A172 (cell line): ENCODE measurements at places on chromosomes 16 and 17. TPM values are rescaled to one million over a fixed set of nuclear protein-coding genes. Genes with fewer than 3 reads are reported as not detected.

DNA sequence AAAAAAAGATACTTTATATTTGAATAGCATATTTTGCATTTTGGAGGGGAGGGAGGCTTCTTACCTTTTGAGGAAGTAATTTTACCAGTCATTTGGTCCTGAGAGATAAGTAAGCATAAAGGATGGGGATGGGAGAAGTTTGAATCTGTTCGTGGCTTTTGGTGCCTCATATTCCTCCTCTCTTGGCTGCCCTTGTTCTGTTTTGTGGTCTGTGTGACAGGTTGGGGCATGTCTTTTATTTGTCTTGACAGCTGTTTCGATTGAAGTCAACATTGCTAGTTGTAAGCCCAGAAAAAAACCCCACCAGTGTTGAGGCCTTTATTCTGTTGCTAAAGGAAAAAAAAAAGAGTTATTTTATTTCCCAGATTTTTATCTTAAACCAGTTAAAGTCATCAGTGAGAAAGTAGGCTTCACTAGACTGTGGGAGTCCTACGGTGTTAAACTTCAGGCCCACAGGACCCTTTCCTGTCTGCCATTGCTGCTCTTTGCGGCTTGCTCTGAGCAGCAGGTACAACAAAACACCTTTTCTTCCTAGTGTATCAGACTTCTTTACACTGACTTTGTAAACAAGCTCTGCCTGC, 11.4 kb downstream of the SLC7A6 start:
- no peak for DNase-seq

DNA sequence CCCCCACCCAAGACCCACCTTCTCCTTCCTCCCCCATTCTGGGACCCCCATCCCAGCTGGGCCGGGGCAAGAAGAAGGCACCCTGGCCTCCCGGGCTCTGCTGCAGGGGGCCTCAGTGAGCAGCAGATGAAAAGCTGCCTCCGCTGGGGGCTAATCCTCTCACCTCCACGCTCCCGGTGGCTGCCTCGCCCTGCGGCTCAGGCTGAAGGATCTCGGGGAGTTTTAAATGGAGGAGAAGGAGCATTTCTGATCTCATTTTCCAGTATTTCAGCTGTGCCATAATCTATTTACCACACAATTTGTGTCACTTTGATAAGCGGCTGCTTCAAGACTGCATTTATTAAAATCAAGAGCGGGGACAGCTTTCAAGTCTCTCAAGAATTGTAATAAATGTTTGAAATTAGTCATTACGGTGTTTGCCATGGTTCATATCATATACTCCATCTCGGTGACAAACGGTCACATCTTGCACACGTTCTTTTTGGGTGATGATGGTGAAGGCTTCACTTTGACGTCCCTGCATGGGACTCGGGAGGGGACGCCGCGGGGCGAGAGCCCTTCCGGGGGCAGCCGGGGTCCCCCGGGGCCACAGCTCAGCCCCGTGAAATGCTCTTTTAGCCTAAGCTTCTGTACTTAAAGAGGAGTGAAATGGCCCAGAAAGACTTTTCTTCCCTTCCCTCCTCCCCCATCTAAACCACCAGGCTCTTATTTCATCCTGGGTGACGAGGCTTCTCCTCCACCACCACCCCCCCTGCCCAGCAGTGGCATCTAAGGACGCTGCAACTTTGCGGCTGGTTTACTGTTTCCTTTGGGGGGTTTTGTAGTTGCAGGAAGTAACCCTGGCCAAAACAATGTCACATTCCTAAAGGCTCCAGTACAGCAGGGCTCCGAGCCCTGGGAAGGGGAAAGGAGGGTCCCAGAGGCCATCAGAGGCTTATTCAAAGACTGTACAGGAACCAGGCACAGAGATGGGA, 313.1 kb upstream of the TNRC6C start:
- peak; percentile 28 for DNase-seq

Gene BICDL2
- not detected in 2 replicates for total RNA-seq

Gene HOXB8
- 34.8 and 56.0 TPM in 2 replicates for total RNA-seq

Gene CBFA2T3
- 0.05 TPM in 1 of 2 replicates, not detected in the other for total RNA-seq

GRCh38 chr17:10754861-10755591, 25.2 kb upstream of the TMEM220 start:
- no peak for DNase-seq

Gene TNK1
- 0.07 TPM in 1 of 2 replicates, not detected in the other for total RNA-seq

GRCh38 chr17:68491381-68492231, 20.6 kb upstream of the PRKAR1A start:
- DNase-seq: no peak

- no peak for DNase-seq
Observed at GRCh38 chr16:10526962-10527361, 53.4 kb downstream of the EMP2 start.

GRCh38 chr16:1900452-1900774, 17.8 kb downstream of the HS3ST6 start:
- no peak for DNase-seq

Gene NPIPB8
- total RNA-seq: 0.14 TPM in 1 of 2 replicates, not detected in the other

- no peak for DNase-seq
Observed at GRCh38 chr16:12204601-12205000, 228.1 kb downstream of the SNX29 start.

DNA sequence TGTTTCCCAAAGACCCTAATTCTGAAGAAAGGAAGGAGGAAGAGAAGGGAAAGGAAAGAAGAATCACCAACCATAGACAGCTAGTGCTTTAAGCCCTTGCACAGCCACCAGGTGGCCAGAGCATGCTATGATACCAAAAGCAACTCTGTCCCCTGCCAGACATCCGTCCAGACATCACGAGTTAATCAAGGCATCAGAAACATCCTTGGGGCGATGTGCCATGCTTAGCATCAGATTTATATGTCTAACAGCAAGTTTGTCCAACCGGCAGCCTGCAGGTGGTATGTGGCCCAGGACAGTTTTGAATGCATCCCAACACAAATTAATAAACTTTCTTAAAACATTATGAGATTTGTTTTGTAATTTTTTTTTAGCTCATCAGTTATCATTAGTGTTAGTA, 2.9 kb upstream of the CRYBA1 start:
- peak; percentile 58 for DNase-seq

Gene TBC1D16
- total RNA-seq: 29.8 and 31.7 TPM in 2 replicates

- DNase-seq: peak; percentile 76
Observed at GRCh38 chr17:1487939-1488825, 4.3 kb downstream of the MYO1C start.

GRCh38 chr16:69741519-69741918, 13.2 kb downstream of the NOB1 start:
- no peak for DNase-seq

Gene SCGB1C2
- not detected in 2 replicates for total RNA-seq

GRCh38 chr17:35918665-35919064, 11.9 kb downstream of the RDM1 start:
- no peak for DNase-seq

Gene ZG16
- not detected in 2 replicates for total RNA-seq

DNA sequence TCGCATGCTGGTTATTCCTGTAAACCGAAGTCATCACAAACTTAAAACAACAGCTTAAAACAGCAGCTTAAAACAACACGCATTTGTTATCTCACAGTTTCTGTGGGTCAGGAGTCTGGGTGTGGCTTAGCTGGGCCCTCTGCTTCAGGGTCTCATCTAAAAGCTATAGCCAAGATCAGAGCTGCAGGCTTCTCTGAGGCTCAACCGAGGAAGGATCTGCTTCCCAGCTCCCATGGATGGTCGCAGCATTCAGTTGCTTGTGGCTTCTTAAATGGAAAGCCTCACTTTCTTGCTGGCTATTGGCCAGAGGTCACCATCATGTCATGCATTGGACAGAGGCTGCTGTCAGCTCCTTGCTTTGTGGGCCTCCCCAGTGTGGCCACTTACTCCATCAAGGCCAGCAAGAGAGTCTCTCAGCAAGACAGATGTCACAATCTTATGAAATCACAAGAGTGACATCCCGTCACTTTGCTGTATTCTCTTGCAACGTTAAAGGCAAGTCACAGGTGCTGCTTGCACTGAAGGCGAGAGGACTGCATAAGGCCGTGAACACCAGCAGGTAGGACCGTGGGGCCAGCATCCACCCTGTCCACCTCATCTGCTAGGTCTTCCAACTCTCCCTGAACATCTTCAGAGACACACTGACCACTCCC, 117.9 kb upstream of the TNRC6C start:
- no peak for DNase-seq

Gene GNG13
- not detected in 2 replicates for total RNA-seq

Gene WSCD1
- 0.57 TPM in 1 of 2 replicates, not detected in the other for total RNA-seq

GRCh38 chr16:52557236-52557635, 10.3 kb upstream of the TOX3 start:
- no peak for DNase-seq

DNA sequence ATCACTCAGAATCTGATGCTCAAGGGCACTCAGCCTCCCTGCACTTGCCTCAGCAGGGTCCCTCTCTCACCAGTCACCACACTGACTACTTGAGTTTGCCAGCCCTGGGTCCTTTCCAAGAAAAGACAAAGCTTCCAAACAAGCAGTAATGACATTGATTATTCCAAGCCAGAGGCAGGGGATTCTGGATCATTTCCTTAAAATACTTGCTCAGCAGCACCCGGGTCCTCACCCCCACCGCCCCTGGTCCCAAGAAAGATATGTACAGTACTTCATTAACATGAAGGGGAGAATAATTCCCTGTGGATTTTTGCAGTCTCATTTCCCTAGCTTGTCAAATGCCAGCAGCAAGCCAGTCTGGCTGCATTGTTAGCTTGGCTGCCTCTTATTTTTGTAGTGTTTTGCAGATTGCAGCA, 83.2 kb upstream of the GNAO1 start:
- DNase-seq: no peak

Gene PIPOX
- total RNA-seq: 1.1 and 1.7 TPM in 2 replicates

Gene KRT24
- total RNA-seq: not detected in 2 replicates

Gene HSD17B1
- total RNA-seq: 1.3 and 1.6 TPM in 2 replicates

Gene WNT9B
- total RNA-seq: not detected in 2 replicates

DNA sequence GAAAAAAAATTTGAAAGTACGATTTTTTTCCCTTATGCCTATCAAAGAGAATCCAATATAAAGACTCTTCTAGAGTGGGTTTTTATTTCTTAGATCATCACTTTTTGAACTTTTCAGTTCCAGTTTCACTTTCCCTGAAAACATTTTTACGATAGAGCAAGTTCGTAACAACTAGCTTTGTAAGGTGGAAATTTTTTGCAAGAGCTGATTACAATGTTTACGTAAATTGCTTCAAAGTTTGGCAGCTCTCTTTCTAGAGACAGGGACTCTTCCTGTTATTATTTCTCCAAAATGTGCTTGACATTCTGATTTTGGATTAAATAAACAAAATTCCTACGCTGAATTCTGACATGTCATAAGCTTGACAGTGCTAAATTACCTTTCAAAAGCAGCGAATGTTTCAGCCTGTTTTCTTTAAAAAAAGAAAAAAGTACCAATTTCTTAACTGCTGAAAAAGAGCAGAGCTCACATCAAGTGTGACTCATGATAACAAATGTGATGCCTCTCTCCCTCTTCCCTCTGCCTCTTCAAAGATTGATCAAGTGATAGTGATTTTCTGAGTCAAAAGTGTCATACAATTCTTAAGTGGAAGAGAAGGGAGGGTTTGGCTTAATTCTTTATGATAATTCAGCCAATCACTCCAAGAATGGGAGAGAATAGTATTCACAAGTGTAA, 175.2 kb downstream of the KCNJ2 start:
- no peak for DNase-seq

DNA sequence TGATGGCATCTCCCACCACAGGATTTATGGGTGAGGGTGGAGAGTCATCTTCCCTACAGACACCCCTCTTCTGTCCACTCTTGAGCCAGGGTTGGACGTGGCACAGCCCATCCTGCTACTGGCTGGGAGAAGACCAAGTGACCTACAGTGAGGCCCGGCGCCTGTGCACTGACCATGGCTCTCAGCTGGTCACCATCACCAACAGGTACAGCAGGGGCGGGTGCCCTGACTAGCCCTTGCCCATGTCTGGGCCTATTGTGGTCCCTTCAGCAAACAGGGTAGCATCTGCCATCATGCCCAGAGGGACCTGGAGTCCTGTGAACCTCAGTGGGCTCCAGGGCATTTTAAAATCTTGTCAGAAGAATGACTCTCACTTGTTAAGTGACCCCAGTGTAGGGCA, 48.2 kb downstream of the MRC2 start:
- no peak for DNase-seq

- DNase-seq: peak; percentile 92
Observed at GRCh38 chr17:76446449-76447231, 6.3 kb downstream of the UBE2O start.

DNA sequence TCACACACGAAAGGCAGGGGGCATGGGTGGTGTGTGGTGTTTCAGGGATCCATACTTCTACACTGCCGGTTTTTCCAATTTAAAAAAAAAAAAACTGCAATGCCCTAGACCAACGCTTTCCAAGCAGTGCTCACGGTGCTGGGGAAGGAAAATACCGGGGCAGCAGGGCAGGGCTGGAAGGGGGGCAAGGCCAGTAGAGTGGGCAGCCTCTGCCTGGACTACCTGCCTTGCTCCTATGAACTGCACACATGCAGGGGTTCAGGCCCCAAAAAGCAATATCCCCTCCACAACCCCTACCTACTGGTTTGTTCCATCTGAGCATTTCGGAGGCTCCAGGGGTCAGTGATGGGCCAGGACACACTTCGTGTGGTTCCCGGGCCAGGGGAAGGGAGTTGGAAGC, 29.4 kb downstream of the RPH3AL start:
- DNase-seq: no peak

- no peak for DNase-seq
Observed at GRCh38 chr17:31391496-31391949, at the start of gene RAB11FIP4. Gene RAB11FIP4 (plus strand): TSS chr17:31391675. CDS start chr17:31391853, 178 bp downstream.

Gene GNAO1
- total RNA-seq: not detected in 2 replicates

DNA sequence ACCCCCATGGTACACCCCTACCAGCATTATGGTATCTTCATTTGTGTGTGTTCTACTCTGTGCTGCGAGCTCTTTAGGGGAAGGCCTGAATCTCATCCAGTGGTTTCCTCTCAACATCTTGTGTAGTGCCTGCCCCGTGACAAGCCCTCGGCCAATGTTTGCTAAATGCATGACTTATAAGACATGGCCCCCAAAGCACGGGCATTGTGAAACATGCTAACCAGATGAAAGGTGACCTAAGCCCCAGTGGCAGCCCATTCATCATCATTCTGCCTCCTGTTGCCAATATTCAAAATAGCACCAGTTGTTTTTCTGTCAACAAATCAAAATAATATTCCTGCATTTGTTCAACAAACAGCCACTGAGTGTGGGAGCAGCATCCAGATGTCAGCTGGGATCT, 108.8 kb upstream of the HSBP1 start:
- no peak for DNase-seq

DNA sequence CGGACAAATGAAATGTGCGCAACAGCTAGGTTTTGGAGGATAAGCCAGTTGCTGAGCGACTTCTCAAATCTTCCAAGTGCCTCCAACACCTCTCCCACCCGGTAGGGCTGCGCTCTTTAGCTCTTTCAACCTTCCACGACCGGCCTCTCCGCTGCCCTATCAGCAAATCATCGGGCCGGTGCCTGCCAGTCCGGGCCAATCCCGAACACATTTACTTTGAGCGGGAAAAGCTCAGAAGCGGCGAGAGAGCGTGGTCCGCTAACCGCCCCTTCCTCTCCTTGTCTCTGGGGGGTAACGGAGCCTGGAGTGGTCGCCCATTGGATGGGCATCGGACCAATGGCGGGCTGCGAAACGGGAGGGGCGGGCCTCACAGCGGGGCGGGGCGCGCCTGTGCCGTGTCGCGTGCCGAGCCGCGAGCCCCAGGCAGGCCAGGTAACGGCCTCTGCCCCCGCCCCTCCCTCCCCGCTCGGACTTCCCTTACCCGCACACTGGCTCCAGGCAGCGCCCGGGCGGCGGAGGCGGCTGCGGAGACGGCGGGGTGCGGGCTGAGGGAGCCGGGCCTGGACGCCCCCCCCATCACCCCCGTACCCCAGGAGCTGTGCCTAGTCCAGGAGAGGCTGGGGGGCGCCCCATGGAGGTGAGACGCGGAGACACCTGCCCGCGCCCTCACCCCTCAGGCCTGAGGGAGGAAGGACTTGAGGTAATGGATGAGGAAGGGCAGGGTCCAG, at the start of gene MEIOC:
TSS of gene MEIOC (plus strand) at position 486 of the 728 bp plus-strand sequence. CDS start at position 632, 146 bp downstream.
- DNase-seq: no peak
